ENCODE measurements at places on chromosomes 4 and X.

GRCh38 chr4:102586644-102587021 is 85.5 kb downstream of the NFKB1 start:
- DNase-seq: no peak

DNA sequence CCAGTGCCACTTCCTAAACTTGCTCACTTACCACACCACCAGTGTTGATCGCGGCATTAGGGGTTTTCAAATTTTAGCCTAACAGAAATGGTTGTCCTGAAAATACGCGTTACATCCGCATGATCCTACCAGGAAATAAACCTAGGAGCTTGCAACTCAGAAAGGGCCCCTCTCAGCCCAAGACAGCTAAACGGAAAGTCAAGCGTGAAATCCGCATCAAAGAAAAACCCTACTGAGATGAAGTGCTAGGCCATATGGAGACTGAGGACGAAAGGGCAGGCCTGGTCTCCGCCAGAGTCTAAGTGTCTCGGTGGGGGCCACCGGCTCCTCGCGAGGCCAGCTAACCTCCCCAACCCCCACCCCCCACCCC is 626 bp downstream of the YTHDC1 start:
- DNase-seq: no peak

GRCh38 chr4:124631760-124632159 is 80.8 kb downstream of the ANKRD50 start:
- DNase-seq: no peak

- no peak for DNase-seq
Observed at GRCh38 chrX:118212817-118213183, 96.2 kb upstream of the KLHL13 start.

- DNase-seq: no peak
Observed at GRCh38 chrX:72436010-72436409, 130.3 kb upstream of the CITED1 start.

Data from stimulated activated CD8-positive, alpha-beta memory T cell treated with anti-CD3 and anti-CD28 coated beads, Interleukin-15, amount 100 ng/mL, for 4 hours (primary cell).